Epithelial cell of proximal tubule (primary cell): ENCODE measurements at places on chromosomes 2 and 18.

DNA sequence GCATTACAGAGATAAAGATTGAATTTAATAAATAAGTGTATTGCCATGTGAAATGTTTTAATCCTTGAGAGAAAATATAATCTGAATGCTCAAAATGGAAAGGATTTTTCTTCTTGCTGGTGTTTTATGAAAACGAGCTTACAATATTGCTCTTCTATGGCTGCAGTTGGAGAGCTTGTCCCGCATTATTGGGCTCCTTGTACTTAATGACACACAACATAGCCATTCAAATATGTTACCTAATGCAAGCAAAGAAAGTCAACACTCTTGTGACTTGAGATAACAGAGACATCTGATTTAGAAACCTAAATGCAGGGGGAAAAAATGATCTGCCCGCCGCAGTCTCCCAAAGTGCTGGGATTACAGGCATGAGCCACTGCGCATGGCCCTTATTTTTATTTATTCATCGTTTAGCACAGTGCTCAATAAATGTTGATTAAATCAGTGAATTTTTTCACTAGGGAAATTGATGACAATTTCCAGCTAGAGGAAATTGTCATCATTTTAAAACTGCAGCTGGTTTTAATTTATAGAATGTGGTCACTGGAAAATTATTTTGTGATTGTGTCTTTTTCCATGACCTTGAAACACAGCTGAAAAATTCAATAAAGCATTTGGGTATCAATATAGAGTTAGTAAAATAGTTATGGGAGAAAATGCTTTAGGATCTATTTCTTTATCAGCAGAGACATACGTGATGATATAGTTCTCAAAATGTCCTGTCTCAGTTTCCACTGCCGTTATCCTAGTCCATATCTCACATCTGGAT lies 2.4 kb upstream of the PRKD3 start:
- DNase-seq = no peak

DNA sequence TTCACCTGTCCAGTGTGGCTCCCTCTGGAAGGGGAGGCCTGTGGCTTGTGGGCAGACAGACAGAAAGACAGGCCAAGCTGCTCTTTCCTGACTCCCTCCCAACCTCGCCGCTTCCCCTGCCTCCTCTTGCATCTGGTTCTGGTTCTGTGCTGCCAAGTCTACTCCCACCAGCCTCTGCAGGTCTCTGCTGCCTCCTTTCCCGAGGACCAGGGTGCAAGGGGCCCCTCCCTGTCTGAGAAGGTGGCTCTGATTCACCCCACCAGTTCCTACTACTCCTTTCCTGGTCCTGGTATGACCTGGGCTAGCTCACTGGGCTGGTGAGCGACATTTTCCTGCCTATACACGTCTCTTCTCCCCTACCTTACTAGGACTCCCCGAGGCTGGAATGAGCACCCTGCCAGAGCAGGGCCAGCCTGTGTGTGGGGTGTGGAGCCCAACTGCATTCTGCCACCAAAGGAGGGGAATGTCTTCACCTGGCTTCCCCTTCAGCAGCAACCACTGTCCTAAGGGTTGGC lies 238.5 kb downstream of the CELF4 start:
- DNase-seq = no peak

DNA sequence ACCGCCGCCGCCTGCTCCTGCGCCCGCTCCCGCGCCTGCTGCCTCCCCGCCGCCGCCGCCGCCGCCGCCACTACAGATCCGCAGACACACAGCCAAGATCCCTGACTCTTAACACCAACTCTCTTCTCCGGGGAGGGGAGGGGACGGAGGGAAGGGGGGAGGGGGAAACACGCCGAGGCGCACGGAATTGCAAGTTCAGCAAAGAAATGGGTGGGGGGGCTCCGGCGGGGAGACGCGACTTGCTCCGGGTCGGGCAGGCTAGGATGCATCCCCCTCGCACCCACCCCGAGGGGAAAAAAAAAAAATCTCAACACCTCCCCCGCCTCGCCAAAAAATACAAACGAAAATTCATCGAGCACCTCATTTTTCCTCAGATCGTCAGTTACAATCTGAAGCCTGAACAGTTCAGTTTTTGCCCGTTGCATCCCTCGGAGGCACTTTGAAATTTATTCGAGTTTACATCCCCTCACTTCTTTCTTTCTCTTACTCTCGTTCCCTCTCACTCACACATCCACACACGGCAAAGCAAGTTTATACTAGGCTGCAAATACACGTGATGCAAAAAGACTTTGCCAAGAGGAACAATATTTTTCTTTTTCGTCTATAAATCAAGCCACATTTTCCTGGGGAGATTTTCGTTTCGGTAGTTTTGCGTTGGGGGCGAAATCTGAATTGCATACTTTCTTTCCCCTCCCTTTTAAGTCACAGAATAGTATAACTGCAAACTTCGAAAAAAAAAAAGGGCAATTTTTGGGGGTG lies at the start of gene TCF4:
TCF4 (minus strand) TSS at position 82 of the 759 bp plus-strand sequence. CDS start 1,076 bp downstream, outside the sequence.
- no peak for DNase-seq

- DNase-seq = no peak
These were observed 8.7 kb upstream of the SOX11 start for GRCh38 chr2:5683471-5683870.

- no peak for DNase-seq
These were observed 112.1 kb downstream of the PHLPP1 start for GRCh38 chr18:62827397-62827796.

DNA sequence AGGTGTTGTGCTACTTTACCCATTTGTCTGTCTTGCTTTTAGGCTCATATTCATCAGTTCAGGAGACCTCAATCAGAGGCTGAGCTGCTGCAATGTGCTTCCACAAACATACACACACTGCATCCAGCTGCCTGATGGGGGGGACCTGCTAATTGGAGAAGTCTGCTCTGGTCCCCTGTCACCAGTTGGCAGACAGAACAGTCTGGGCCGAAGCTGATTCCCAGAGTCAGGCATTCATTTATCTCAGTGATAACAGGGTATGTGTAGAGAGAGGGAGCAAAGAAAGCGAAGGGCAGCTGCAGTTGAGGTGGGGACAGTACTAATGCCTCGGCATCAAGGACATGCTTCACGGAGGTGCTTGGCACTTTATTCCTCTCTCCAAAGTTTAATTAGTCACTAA lies 584.3 kb upstream of the PIK3C3 start:
- no peak for DNase-seq
